ENCODE measurements at places on chromosomes 7 and 10. TPM values are rescaled to one million over a fixed set of nuclear protein-coding genes. Genes with fewer than 3 reads are reported as not detected.

The GPR15LG gene
- total RNA-seq: not detected

The C10orf105 gene
- not detected for total RNA-seq

The KCNMA1 gene
- total RNA-seq: 69.4 TPM

The NPSR1 gene
- total RNA-seq: not detected

The ADARB2 gene
- not detected for total RNA-seq

The PRKG1 gene
- not detected for total RNA-seq

The WNT2 gene
- total RNA-seq: not detected

The UNC5B gene
- 1.8 TPM for total RNA-seq

The LIPJ gene
- total RNA-seq: not detected

The ST8SIA6 gene
- total RNA-seq: 0.13 TPM
